ENCODE measurements at places on chromosomes 3 and 15. TPM values are rescaled to one million over a fixed set of nuclear protein-coding genes. Genes with fewer than 3 reads are reported as not detected.

GRCh38 chr15:29034593-29035335 lies 149.0 kb downstream of the APBA2 start:
- no peak for DNase-seq

GRCh38 chr3:100076731-100077529 lies 37.4 kb downstream of the FILIP1L start:
- no peak for DNase-seq

- no peak for DNase-seq
These were observed 130.4 kb downstream of the FEZF2 start for GRCh38 chr3:62242831-62243509.

DNA sequence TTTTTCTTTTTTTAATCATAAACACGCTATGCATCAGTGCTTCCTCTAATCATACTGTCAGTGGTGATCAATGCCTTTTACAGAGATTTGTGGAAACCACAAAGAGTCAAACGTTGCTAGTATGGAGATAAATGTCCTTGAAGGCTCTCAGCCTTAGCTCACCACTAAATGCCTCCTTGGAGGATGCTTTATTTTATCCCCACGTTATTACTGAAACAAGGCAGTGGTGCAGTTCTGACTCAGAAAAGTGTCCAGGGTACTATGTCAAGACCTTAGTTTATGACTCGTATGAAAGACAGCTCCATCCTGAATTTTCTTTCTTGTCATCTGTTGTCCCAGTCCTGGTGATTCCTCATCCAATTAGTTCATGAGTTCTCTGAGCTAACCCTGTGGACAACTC lies 1146.7 kb downstream of the IGSF11 start:
- no peak for DNase-seq

DNA sequence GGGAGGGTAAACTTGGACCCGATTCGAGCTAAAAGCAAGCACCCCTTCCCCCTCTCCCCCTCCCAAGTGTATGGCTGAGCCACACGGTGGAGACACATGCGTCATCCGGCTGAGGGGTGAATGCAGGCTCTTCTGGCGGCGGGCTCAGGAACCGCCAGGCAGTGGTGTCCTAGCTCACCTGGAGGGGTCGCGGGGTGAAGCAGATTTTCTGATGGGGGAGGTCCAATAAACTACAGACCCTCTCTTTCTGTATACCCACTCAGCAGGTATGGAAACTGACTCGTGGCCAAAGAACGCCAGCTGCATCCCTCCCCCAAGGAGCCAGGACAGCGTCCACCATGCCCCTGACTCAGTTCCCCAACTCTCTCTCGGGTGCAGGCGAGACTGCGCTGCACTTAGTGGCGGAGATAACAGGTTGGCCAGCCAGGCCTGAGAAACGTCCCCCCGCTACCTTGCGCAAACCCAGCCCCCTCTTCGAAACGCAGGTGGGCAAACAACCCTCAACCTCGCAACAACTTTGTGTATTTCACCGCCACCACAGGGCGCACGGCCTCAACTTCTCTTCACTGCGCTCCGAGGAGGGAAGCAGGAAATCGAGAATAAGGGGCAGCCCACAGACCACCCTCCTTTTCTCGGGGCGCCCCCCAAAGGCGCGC lies 1.3 kb downstream of the MAGI1 start:
- DNase-seq, result no peak

DNA sequence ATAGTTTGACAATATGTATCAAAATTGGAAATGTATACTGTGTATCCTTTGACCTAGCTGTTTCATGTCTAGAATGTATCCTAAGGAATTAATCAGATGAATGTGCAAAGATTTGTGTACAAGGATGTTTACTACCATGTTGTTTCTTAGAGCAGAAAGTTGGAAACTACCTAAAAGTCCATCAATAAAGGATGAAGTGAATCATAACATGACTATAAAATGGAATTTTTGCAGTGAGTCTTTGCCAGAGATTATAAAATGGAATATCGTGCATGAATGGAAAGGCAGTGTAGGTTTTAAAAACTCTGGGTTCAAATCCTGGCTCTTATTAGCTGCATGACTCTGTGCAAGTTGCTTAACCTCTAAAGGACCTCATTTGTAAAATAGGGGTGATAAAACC lies 14.3 kb downstream of the POGLUT1 start:
- no peak for DNase-seq

DNA sequence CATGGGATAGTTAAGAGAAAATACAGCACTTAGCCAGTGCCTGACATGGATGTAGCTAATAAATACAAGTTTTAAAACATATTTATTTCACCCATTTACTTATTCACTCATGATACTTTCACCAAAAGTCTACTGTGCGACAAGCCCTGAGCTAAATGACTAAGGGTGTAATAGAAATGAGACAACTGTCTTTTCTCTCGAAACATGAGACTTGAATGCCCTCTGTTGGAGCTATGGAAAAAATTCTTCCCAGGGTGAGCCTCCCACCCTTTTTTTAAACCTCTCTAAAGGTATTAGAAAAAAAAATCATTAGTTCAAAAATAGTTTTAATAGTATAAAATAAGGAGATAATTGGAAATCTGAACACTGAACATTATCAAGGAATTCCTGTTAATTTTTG lies 24.3 kb upstream of the RPL14 start:
- peak; percentile 8 for DNase-seq

- no peak for DNase-seq
These were observed at the start of gene RGMA for GRCh38 chr15:93088981-93089726. Gene RGMA, minus strand, starts transcription at chr15:93089211. Its CDS starts 279 bp downstream, at chr15:93088932.

- peak; percentile 88 for DNase-seq
These were observed 215.1 kb downstream of the SHQ1 start for GRCh38 chr3:72633121-72633520.

GRCh38 chr3:21901484-21901883 lies 150.5 kb upstream of the ZNF385D start:
- no peak for DNase-seq

GRCh38 chr3:129058441-129059200 lies 2.0 kb upstream of the GP9 start:
- DNase-seq, result no peak

DNA sequence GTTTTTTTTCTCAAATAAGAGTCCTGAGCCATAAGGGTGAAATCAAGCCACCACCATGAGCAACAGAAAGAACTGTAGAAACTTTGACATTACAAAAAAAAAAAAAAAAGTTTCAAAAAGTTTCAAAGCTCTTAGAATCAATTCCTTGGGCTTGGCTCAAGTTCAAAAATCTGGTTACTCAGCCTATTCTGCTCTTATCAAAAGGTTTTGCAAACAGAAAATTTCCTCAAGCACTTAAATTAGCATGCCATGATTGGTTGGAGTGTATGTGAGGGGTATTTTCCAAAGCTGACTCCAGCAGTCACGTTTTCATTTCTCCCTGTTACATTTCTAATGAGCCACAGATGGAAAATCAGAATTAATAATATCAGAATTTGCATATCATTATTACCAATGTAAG lies 12.1 kb upstream of the PEX5L start:
- no peak for DNase-seq

DNA sequence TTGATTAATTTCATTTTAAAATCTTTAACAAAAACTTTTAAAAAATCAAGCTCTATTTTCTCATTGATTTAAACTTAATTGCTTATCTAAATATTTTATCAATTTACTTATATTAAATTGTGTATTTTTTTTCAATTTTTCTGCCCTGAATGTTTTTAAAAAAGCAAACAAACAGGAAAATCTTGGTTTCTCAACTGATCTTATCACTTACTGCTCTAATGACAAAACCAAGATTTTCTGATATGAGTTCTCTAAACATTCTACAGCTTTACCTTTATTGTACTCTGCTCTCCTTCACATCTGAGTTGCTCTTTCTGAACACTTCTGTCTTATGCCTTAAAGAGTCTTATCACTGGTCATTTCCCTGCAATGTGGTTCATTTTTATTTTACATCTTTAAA lies 587.8 kb upstream of the BCHE start:
- DNase-seq, result no peak

GRCh38 chr3:53665608-53666425 lies 171.4 kb downstream of the CACNA1D start:
- no peak for DNase-seq

DNA sequence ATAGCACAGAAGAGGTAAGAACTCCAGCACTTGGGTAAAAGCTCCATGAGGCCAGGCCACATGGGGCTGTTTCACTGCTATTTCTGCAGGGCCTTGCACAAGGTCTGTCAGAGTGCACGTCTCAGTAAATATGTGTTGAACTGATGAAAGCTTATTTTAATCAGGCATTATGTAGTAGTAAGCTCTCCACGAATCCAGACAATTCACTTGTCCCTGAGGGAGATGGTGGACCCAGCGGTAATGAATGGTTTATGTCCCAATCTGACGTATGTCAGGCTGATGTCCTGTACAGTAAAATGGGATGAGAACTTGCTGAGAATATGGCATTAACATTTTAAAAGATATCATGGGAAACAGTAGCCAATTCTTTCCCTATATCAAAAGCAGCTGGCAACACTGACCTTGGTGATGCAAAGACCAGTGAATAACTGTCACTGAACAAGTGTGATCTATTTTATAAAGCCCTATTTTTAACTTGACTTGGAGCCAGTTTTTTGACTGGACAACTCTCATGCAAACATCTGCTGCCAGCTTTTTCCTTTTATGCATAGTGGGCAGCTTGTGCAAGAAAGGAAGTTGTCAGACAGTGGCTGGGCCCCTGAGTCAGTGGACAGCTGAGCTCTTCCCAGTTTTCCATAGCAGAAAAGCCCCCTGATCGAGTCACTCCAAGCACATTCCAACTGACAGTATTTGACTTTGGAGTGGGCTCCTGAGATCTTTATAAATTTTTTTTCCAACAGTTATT lies 519.8 kb upstream of the MDFIC2 start:
- peak; percentile 98 for DNase-seq

DNA sequence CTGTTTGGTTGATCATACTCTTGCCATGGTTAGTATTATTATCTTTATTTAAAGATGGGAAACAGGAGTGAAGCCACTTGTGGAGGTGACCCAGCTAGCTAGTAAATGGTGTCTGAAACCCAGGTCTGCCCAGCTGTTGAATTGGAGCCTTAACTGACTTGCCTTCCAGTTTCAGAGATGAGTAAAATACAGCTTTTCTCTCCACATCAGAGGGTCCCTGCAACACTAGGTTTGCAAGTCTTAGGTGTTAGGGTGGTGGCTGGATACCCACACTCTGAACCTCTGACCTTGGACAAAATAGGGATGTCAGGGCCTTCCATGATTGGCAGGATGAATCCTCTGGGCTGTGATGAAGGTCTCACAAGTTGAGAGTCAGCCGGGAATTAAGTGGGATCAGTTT lies 4.1 kb downstream of the FLNB start:
- no peak for DNase-seq

DNA sequence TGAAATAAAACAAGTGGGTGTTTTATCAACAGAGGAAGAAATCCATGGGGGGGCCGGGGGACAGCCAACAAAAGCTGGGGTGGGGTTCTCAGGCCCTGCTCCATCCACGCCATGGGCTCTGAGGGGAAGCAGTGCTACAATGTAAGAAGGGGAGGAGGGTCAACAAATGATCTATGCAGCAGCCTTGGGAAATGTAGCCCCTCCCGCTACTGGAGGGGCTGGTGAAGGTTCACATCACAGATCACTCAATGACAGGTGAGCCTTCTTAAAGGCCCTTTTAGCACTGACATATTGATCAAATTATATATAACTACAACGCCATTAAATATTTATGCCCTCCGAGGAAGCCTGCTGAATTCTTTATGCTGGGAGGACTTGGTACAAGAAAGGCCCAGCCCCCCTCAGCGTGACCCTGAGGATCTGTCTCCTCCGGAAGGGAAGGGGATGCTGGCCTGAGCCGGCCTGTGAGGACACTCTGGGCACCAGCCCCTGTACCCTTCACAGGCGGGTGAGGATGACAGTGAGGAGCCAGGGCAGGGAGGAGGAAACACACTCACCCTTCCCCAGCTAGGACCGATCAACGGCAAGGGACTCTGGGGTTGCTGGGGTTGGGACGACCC lies 15.3 kb downstream of the TLE3 start:
- DNase-seq, result no peak

DNA sequence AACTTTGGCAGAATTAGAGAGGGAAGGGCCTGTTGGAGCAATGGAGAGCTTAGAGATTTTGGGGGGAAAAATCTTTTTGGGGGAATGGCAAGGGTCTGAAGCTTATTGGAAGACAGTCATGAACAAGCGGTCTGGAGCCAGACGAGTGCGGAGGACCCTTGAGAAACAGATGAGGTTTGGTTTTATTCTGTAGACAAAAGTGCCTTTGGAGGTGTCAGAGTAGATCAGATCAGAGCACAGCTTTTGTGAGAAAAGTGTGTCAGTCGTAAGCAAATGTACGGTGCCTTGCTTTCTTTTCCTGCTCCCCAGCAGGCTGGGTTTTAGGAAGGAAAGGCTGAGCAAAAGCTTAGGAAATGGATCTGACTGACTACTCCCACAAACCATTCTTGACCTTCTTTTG lies 236.8 kb upstream of the TPRG1 start:
- DNase-seq, result no peak

- DNase-seq, result peak; percentile 64
These were observed 194.6 kb upstream of the TPM1 start for GRCh38 chr15:62847900-62848489.

GRCh38 chr3:78660957-78661356 lies 1106.8 kb downstream of the ROBO1 start:
- DNase-seq, result no peak

GRCh38 chr3:35383216-35383615 lies 256.1 kb upstream of the ARPP21 start:
- no peak for DNase-seq

GREM1 gene
- total RNA-seq, result 68.1 TPM

CD200R1 gene
- 0.48 TPM for total RNA-seq

KPNA4 gene
- 27.8 TPM for total RNA-seq

SLC6A11 gene
- not detected for total RNA-seq
